ENCODE measurements at places on chromosomes 5 and 9.

GRCh38 chr5:146772881-146773466 lies 105.6 kb downstream of the PPP2R2B start:
- DNase-seq, result no peak

DNA sequence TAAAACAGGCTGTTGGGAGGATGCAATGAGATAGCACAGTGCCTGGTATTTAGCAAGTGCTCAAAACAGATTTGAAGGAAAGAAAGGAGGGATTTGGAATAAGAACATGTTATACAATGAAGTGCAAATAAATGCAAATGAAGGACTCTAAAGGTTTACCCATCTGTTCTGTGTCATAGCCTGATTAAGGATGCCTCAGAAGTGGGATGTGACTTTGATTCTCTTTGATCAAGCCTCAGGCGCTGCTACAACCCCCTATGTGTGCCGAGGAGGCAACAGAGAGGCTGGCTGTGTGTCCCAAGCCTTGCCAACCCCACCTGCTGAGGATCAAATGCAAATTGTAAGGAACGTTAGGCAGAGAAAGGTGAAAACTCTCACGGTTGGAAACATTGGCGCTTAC lies 27.2 kb downstream of the GGTA1 start:
- no peak for DNase-seq

GRCh38 chr9:70902171-70902570 lies 219.2 kb downstream of the TRPM3 start:
- DNase-seq, result no peak

DNA sequence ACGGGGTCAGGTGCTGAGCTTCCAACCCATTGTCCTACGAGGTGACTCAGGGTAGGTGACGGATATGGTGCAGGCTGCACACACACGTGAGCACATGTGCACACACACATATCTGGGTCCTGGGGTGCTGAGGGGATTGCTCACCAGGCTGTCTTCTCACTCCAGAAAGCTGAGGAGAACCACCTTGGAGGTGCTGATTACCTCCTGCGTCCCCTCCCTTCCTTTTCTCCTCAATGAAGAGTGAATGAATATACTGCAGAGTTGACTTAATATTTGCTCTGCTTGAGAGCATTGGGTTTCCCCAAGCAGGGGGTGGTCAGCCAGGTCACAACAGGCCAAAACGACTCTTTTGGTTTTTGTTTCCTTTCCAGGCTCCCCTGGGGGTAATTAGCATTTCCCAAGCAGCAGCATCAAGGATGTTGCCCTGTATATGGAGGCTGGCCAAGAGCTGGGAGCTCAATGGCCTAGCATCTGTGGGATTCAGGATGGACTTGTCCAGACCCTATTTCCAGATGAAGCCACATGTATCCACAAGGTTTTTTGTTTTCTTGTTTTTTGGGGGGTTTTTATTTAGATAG lies 49.7 kb downstream of the PDZD2 start:
- DNase-seq, result no peak

GRCh38 chr5:5881294-5881693 lies 458.8 kb downstream of the ICE1 start:
- no peak for DNase-seq

GRCh38 chr9:92616655-92617111 lies 53.2 kb downstream of the IPPK start:
- DNase-seq, result no peak

GRCh38 chr5:142578161-142578830 lies 107.6 kb downstream of the FGF1 start:
- no peak for DNase-seq

GRCh38 chr9:126160067-126160853 lies 166.4 kb upstream of the MVB12B start:
- no peak for DNase-seq

DNA sequence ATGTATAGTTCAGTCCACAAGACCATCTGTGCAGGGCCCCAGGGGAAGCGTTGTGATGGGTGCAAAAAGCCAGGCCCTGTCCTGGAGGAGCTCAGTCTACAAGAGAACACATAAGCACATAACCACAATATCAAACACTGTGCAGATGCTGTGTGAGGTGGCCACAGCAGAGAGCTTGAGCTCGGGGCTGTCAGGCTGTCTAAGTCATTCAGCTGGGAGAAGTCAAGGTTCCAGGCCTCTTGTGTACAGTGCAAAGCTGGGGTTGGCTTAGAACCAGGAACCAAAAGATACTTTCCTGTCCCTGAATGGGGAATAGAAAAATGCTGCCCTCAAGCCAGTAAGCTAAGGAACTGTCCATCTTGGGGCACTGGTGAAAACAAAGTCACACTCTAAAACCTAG lies 75.0 kb downstream of the PRDM6 start:
- no peak for DNase-seq

GRCh38 chr9:115192835-115193525 lies 75.0 kb upstream of the TNC start:
- DNase-seq, result no peak

DNA sequence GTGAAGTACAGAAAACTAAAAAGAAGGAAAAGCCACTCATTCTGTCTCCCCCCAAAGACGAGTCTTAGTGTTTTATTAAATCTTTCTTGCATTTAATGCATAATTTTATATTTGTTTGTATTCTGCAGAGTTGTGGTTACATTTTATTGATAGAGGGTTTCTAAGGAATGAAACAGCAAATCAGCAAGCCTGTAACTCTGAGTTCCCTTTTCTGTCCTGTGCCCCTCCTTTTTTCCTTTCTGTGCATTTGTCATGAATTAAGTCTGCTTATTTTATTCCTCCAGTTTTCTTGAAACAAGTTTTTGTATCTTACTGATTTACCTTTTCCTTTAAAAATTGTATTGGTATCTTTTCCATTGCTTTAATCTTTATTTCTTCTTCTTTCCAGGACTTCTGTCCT lies 132.8 kb downstream of the MUSK start:
- no peak for DNase-seq

DNA sequence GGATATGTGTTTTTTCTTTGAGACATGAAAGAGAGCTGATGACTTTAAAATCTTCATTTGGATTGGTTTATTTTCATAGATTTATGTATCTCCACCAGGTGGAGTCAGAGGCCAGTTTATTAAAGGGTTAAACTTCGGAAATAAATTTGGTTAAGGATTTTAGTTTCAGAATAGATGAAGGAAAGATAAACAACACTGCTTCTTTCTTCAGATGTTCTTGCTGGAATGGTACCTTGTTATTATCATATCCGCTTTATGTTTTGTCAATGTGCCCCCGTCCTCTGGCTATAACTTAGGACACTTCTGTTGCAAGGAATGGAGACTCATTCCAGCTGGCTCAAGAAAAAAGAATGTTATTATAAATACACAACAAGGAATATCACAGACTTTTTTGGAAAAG lies 81.2 kb downstream of the ALDH1A1 start:
- DNase-seq, result no peak

DNA sequence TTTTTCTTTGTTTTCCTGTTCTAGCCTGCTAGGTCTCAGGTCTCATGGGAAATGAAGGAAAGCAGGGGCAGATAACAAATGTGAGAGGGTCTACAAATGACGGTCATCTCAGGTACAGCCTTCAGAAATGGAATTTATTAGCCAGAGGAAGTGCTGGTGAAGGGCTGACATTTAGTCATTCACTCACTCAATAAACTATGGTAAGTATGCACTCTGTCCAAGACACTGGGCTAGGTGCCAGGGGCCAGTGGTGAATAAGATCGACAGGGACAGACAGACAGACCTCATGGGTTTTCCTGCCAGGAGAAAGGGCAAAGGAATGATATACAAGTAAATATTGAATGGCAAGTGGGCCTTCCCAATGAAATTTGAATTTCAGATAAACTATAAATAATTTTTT lies 6.3 kb downstream of the PDE6A start:
- DNase-seq, result no peak

DNA sequence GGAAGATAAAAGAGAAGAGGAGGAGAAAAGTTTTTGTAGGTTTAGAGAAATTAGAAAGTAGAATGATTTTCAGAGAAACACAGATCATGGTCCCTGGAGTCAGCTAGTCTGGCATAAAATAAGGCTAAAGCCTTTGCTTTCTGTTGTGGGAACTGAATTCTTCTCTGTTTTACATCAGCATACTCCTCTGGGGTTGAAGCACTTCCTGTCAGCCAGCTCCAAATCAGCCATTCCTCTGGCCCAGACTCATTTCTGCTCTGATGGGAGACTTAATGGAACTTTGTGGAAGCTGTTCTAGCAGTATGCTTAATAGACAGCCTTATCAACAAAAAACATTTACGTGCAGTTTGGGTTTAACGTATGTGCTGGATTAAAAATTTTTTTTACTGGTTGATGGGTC lies 143.2 kb downstream of the HMHB1 start:
- DNase-seq, result no peak

- no peak for DNase-seq
These were observed 592.4 kb upstream of the DAB2 start for GRCh38 chr5:40017135-40017534.

GRCh38 chr5:143707806-143708205 lies 104.2 kb upstream of the HMHB1 start:
- no peak for DNase-seq

DNA sequence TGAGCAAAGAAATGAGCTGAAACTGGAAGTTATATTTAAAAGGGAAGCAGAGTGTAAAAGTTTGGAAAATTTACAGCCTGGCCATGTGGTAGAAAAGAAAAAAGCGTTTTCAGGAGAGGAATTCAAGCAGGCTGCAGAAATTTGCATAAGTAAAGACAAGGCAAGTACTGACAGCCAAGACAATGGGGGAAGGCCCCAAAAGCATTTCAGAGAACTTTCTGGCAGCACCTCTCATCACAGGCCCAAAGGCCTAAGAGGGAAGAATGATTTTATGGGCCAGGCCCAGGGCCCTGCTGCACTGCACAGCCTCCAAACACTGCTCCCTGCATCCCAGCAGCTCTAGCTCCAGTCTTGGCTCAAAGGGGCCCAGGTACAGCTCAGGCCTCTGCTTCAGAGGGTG lies 169.7 kb downstream of the GLIS3 start:
- no peak for DNase-seq

GRCh38 chr5:14668181-14668591 lies 3.7 kb downstream of the OTULIN start:
- DNase-seq, result no peak

GRCh38 chr5:73380041-73380440 lies 68.5 kb downstream of the FOXD1 start:
- DNase-seq, result no peak

GRCh38 chr5:54234304-54234933 lies 76.0 kb downstream of the ARL15 start:
- no peak for DNase-seq

GRCh38 chr5:67106626-67107342 lies 89.8 kb downstream of the CD180 start:
- DNase-seq, result no peak

DNA sequence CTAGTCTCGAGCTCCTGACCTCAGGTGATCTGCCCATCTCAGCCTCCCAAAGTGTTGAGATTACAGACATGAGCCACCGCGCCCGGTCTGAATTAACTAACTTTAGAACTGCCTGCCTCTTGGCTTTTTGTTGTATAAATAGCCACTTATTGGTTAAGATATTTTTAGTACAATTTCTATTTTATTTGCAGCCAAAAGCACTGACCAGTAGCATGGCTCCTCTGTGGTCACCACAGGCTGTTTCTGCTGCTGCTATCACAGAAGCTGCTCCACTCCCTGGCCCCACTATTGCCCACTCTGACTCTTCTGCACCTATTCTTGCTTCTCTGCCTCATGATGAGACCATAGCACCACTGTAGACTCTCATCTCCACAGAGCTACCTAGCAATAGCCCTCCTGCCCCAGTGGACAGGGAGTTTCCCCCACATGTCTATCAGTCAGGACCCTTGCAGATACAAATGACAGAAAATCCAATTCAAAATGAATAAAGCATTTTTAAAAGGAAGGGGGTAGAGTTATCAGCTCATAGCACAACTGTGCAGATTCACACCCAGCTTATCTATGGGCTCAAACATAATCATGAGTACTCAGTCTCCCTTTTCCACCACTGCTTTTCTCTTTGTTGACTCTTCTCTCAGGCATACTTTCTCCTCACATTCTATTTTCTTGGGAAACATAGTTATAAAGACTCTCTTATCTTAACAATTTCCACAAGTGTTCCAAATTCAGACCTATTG lies 151.8 kb upstream of the EPB41L4A start:
- DNase-seq, result no peak

DNA sequence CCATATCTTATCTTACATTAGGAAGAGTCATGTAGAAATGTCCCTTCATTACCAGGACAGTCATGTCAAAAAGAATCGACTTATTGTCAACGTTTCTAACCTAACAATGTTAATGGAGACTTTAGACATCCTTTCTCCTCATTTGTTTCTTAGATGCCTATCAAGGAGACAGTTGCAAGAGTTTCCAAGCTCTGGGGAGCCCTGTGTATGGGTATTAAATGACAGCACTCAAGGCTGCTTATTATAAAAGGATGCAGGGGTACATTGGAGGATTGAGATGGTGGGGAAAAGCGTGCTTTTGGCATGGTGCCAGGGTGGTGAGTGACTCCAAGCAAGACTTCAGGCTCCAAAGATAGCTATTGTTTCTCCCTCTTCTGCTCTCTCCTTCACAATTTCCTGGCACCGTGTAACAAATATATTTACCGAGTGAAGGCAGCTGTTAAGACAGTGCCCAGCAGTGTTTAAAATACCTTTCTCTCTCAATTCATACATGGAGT lies 461.3 kb upstream of the CLINT1 start:
- no peak for DNase-seq

DNA sequence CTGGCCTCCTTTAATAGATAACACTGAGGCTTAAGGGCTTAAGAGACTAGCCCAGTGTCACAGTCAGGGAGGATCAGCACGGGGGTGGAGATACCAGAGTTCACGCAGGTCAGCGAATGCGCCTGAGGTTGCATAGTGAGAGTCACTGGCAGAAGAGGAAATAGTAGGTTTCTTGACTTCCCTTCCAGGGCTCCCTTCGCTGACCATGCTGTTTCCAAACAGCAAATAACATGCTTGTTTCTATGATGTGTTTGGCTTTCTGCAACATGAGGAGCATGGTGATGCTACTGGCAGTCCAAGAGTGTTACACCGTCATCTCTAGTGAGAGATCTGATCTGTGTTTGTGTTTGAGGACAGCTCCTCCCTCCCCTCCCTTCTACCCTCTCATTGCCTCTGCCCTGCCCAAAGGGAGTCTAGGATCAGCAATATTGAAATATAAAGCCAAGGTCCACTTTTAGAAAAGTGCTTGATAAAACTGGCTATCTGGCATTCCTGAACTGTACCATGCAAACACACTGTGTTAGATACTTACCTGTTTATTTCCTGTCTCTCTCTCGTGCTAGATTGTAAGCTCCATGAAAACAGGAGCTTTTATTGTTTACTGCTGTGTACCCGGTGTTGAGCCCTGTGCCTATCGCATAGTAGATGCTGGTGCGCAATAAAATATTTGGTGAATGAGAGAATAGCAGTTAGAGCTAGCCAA lies 12.3 kb downstream of the TLE4 start:
- no peak for DNase-seq

DNA sequence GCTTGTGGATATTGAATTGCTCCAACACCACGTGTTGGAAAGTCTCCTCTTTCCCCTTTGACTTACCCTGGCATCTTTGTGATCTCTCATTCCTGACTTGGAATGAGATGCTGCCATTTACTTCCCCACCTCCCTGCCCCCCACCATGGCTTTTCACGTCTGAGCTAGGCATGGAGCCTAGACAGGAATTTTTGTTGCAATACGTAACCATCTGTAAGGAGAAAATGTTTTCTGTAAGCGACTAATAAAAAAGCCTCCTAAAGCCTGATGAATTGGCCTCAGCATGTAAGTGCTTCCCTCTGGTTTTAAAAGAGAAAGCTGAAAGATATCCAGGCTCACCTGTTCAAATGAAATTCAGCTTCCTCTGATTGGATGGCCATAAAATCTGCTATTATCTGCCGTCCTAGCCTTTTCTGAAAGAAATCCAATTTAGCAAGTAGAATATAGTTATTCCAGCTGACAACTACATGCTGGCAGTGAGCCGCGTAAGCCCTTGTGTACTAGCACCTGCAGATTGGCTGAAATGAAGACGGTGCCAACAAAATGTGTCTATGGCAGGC lies 200.1 kb downstream of the NSG2 start:
- no peak for DNase-seq

Measured in brain pericyte (primary cell).